ENCODE measurements at places on chromosomes 6 and 20.

DNA sequence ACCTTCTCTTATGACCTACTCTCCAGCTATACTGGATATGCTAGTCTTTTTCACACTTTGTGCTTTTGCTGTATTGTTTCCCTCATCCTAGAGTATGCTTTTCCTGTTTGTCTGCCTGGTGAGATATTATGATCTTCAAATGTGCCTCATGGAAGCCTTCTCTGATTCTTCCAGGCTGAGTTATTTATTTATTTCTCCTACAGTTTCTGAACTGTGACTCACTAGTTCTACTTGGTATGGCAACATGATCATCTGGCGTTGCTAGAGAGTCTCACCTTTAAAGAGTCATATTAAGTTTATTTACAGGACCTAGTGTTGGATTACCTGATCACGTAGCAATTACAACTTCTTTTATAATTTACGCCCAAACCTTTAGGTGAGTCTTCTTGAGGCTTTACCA, 81.2 kb upstream of the HDAC2 start:
- DNase-seq: no peak

DNA sequence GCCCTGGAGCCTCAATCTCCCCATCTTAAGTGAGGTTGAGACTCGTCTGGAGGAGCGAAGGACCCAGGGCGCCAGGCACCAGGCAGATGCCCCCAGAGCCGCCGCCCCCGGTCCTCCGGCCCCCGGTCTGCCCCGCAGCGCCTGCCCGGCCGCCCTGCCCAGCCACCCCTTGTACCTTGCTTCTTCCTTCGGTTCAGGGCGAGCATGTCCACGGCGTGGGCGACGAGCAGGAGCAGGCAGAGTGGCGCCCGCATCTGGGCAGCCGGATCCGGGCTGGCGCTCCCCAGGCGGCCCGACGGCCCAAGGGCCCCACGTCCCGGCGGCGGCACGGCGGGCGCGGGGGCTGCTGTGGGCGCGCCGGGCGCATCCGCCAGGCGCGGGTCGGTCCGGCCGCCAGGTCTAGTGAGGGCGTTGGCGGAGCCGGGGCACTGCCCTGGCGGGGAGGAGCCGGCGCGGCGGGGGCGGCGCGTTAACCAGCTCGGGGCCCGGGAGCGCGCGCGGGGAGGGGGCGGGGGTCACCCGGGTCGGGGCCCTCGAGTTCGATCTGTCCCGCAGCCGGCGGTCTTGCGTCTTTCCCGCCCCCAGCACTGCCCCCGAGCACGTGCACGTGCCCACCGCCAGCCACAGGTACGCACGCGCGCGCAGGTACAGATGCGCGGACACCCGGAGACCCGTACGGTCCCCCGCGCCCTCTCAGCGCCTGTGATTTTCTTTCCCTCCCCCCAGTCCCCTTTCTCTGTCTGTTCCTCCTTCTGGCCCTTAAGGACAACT, at the start of gene RSPO4:
Gene RSPO4 (minus strand): TSS at position 401 of the 771 bp plus-strand sequence. CDS start 147 bp downstream, at position 254.
- no peak for DNase-seq

DNA sequence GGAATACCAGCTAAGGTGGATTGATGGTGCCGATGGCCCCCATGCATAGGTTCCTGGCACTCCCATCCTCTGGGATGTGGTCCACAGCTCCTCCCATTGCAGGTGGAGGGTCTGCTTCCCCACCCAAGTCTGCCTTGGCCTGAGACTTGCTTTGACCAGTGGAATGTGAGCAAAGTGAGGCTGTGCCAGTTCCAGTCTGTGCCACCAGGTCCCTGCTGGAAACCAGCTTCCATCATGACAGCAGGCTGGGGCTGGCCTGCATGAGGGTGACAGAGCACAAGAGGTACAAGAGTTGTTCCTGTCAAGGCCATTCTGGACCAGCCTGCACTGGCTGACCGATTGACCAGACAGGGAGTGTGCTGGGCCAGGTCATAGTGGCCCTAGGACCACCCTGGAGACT, 27.0 kb upstream of the CCR6 start:
- DNase-seq: no peak

- no peak for DNase-seq
Measured at GRCh38 chr6:21984561-21984960, 312.3 kb downstream of the PRL start.

GRCh38 chr20:53652859-53653517, 59.3 kb upstream of the ZNF217 start:
- DNase-seq: no peak

GRCh38 chr6:40336296-40336695, 250.9 kb downstream of the LRFN2 start:
- DNase-seq: no peak

DNA sequence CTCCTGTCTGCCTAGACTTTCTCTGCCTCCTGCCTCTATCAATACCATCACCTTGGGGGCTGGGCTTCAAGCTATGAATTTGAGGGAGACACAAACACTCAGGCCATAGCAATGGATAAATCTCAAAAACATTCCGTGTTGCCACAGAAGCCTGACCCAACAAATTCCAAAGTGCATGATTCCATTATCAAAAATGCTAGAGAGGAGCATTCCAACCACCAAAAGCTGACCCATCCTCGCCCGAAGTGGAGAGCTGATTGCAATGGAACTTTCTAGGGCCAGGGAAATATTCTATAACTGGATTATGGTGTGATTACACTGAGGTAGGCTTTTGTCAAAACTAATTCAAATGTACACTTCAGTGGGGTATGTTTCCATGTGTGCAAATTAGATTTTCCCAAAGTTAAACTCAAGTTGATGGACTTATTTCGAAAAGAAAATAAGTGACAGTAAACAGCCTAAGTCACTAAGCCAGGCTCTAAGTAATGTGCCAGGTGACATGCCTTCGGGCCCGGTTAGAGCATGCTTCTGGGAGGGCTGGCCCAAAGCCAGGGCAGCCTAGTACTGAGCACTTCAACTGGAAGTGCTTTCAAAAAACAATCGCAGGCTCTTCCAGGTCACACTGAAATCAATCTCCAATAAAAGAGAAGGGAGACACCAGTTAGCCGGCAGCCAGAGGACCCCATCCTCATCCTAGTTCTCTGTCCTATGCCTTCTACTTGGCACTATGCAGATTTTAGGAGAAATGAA, 142.3 kb downstream of the TBXT start:
- no peak for DNase-seq

DNA sequence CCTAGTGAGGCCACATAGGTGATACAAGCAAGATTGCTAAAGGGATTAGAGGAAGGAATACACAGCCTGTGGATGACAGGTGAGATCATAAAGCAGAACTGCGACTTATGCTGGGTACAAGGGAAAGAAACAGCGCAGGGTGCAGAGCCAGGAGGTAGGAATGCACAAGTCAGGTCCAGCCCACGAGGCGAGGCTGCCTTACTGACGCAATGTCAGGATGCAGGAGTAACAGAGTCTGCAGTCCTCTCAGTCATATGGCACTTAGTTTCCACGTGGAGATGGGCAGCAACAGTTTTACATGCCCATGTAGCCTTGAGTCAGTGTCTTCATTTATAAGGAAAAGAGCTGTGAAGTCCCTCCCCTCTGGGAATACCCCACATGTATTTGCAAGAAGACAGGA, 210.9 kb downstream of the SYNE1 start:
- no peak for DNase-seq

DNA sequence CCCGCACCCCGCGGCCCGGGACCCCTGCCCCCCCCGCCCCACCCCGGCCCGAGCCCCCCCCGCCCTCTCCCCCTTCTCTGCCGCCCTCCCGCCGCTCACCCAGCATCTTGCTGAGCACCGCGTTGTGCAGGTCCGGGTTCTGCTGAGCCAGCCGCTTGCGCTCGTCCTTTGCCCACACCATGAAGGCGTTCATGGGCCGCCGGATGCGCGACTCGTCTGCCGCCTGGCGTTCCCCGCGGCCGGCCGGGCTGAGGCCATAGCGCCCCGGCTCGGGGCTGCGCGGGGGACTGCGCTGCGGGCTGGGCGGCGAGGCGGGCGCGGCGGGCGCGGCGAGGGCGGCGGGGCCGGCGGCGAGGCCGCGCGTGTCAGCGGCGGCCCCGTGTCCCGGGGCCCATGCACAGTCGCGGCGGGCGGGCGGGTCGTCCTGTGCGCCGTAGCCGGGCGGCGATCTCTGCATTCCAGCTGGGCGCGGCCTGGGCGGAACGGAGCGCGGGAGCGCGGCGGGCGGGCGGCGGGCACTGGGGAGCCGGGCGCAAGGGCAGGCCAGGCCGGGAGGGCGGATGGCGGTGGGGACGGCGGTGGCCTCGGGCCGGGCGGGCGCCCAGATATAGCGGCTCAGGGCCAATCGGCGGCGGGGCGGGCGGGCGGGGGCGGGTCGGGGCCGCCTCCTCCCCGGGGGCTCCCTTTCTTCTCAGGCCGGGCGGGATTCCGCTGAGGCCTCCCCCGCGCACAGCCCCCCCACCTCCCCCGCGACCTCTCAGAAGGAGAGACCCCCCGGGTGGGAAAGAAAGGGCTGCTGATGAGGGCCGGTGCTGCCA, at the start of gene SOX18:
Gene SOX18 (minus strand): TSS at position 580 of the 818 bp plus-strand sequence. CDS start 123 bp downstream, at position 457.
- DNase-seq: no peak

DNA sequence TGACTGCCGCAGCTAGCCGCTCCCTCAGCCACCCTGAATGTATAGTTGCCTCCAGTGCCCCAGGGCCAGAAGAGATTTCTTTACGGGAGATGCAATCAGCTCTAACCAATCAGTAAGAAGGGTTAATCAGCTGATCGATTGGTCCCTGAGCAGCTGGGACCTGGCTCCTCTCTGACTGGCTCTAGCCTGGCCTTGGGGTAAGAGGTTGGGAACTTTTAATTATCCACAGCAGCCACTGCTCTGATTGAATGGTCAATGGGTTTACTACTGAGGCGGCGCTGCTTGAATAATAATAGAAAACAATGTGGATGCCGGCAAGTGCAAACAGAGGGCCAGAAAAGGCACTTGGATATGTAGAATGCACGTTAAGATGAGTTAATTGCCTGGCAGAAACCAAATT, 99.8 kb downstream of the TFAP2A start:
- no peak for DNase-seq

DNA sequence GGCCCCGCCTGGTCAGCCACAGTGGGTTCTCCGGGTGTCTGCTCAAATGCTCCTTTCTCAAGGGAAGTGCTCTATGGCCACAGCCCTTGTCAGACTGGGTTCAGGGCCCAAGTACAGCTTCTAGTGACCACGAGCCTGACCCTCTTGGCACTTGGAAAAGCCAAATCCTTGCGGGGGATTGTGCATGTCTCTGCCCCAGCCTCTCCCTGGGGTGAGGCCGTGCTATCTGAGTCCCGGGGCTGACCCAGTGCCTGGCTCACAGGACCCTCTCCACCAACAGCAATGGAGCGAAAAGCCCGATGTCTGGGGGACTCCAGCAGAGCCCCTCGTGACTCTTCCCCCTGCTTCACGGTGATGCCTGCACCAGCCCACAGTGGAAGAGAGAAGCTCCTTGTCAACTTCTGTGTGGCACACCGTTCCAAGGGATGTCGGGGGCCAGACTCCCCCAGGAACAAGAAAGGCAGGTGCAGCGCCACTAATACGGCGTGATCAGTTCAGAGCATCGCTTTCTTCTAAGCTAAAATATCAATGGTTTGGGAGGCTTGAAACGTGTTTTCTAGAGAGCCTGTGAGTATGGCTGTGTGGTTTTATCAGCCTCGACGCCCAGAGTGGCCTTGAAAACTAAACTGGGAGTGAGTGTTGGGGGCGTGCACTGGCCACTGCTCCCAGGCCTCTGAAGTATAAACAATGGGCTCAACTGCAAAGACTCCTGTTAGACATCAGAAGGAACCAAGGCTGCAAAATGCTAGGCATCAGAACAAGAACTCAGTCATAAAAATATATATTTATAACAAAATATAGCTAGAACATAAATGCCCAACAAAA, 51.9 kb downstream of the DLL1 start:
- DNase-seq: no peak

- no peak for DNase-seq
Measured at GRCh38 chr6:132362442-132363185, 38.7 kb downstream of the MOXD1 start.
